ENCODE measurements at places on chromosomes 12 and 14. TPM values are rescaled to one million over a fixed set of nuclear protein-coding genes. Genes with fewer than 3 reads are reported as not detected.

The CFAP54 gene
- 0.41 TPM for total RNA-seq

The IL31 gene
- not detected for total RNA-seq

The ADAM21 gene
- 0.08 TPM for total RNA-seq

The ANKS1B gene
- not detected for total RNA-seq

The ZNF664 gene
- 122 TPM for total RNA-seq

The RARG gene
- total RNA-seq: 6.9 TPM

The KLRD1 gene
- total RNA-seq: 1.5 TPM

The EPYC gene
- total RNA-seq: not detected

The TAC3 gene
- not detected for total RNA-seq

Data from kidney epithelial cell (primary cell).